ENCODE measurements at places on chromosomes 13 and 19. TPM values are rescaled to one million over a fixed set of nuclear protein-coding genes. Genes with fewer than 3 reads are reported as not detected.

Gene KLK2
- not detected for total RNA-seq

Gene LAIR1
- total RNA-seq: not detected

Gene SYNGR4
- total RNA-seq: not detected

Gene FAM174C
- 31.8 TPM for total RNA-seq

Gene TNFSF13B
- total RNA-seq: 3.1 TPM

Gene RASIP1
- total RNA-seq: 2.4 TPM

Gene RNF225
- not detected for total RNA-seq

Gene DGKH
- 6.3 TPM for total RNA-seq

Gene IL17D
- total RNA-seq: 6.3 TPM

Gene AMER2
- 0.07 TPM for total RNA-seq

- no peaks in the 10 kb centered on the region for H3K36me3 ChIP-seq
- no peak for DNase-seq
- no peak within 1 kb of the TSS for H3K4me3 ChIP-seq
- no peak within 1 kb of the TSS for H3K27ac ChIP-seq
- peaks cover 24% of the 10 kb centered on the region for H3K27me3 ChIP-seq
- peaks cover 17% of the 10 kb centered on the region for H3K4me1 ChIP-seq
Observed at GRCh38 chr19:55464662-55465054, at the start of gene C19orf85. Gene C19orf85, minus strand, starts transcription at chr19:55464751. Its CDS starts 197 bp downstream, at chr19:55464554.

GRCh38 chr13:99960663-99961311, 10.8 kb downstream of the ZIC5 start:
- peaks cover 17% of the 10 kb centered on the region for H3K4me1 ChIP-seq
- H3K36me3 ChIP-seq: no peaks in the 10 kb centered on the region
- DNase-seq: no peak

GRCh38 chr13:102359264-102359663, 42.6 kb downstream of the FGF14 start:
- H3K36me3 ChIP-seq: no peaks in the 10 kb centered on the region
- H3K4me1 ChIP-seq: no peaks in the 10 kb centered on the region
- no peak for DNase-seq
- no peak overlapping the region for H3K4me3 ChIP-seq

DNA sequence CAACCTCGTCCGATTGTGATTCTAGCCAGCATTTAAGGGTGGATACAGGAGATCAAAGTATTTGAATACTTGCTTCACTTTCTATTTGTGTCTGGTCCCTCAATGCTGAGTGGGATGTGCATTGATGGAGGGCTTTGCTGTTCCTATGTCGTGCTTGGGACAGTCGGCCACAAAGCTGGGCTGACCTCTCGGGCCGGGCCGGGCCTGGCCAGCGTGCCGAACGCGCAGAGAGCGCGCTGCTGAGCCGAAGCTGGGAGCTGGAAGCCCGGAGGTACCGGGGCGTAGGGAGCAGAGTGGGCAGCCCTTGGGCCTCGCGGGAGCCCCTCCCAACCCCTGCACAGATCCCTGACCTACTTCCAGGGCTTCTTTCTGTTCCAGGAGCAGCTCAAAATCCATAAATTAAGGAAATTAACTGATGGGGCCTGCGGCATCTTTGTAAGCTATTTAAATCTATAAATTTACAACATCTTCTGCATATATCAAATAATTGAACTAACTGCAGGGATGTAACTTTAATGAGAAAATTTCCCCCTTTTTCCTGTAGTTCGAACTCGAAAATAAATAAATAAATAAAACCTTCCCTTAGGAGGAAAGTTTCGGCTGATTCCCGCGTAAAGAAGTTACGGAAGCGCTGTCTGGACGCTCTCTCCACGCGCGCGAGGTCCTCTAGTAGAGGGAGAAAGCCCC, 1.8 kb upstream of the KCTD15 start:
- peak overlapping the region; percentile 93 for H3K27ac ChIP-seq
- no peak for DNase-seq
- peak overlapping the region; percentile 80 for H3K4me3 ChIP-seq
- H3K4me1 ChIP-seq: peaks cover 6% of the 10 kb centered on the region

- no peak for DNase-seq
- H3K27ac ChIP-seq: no peak overlapping the region
- no peaks in the 10 kb centered on the region for H3K4me1 ChIP-seq
- H3K36me3 ChIP-seq: peaks cover 17% of the 10 kb centered on the region
- no peaks in the 10 kb centered on the region for H3K27me3 ChIP-seq
Observed at GRCh38 chr13:113192902-113193301, 15.6 kb downstream of the PCID2 start.

- peak overlapping the region; percentile 8 for H3K27ac ChIP-seq
- H3K27me3 ChIP-seq: peaks cover 14% of the 10 kb centered on the region
- H3K36me3 ChIP-seq: peaks cover 3% of the 10 kb centered on the region
- no peak overlapping the region for H3K4me3 ChIP-seq
- no peak for DNase-seq
Observed at GRCh38 chr13:50990818-50991506, 81.4 kb downstream of the RNASEH2B start.

DNA sequence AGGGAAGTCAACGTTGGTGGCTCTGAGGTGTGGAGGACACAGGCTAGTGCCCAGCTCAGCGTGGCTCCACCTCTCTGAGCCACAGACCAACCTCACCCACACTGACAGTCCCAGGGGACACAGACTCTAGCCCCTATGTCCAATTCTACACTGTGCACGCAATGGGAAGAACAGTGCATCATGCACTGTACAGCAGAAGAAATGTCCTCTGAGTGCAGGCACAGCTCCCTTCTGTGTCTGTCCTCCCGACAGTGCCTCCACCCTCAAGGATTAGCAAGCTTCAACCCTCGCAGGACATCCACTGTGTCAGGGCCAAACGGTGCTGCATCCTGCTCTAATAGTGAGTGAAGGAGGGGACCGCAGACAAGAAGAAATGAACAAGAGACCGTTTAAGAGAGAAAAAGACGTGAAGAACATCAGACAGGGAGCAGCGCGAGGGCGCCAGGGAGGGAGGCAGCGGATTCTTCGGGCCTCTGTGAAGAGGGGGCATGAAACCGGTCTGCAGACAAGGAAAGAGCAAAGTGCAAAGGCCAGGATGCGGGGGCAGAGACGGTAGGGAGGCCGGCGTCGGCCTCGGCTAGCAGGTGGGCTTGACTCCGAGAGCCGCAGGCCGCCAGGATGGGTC, 681 bp downstream of the ZNF837 start:
- no peaks in the 10 kb centered on the region for H3K36me3 ChIP-seq
- peaks cover 13% of the 10 kb centered on the region for H3K4me1 ChIP-seq
- no peaks in the 10 kb centered on the region for H3K27me3 ChIP-seq
- no peak for DNase-seq

- H3K27me3 ChIP-seq: peaks cover 5% of the 10 kb centered on the region
- H3K4me1 ChIP-seq: no peaks in the 10 kb centered on the region
- H3K36me3 ChIP-seq: no peaks in the 10 kb centered on the region
- no peak overlapping the region for H3K27ac ChIP-seq
Observed at GRCh38 chr19:41554907-41555306, 21.1 kb upstream of the CEACAM21 start.

GRCh38 chr19:5793188-5793587, 2.2 kb upstream of the DUS3L start:
- no peak overlapping the region for H3K4me3 ChIP-seq
- H3K4me1 ChIP-seq: peaks cover 6% of the 10 kb centered on the region
- H3K27ac ChIP-seq: no peak overlapping the region
- no peak for DNase-seq
- H3K36me3 ChIP-seq: peaks cover 11% of the 10 kb centered on the region

GRCh38 chr13:95328386-95328785, 27.1 kb upstream of the ABCC4 start:
- H3K4me3 ChIP-seq: no peak overlapping the region
- no peak overlapping the region for H3K27ac ChIP-seq

DNA sequence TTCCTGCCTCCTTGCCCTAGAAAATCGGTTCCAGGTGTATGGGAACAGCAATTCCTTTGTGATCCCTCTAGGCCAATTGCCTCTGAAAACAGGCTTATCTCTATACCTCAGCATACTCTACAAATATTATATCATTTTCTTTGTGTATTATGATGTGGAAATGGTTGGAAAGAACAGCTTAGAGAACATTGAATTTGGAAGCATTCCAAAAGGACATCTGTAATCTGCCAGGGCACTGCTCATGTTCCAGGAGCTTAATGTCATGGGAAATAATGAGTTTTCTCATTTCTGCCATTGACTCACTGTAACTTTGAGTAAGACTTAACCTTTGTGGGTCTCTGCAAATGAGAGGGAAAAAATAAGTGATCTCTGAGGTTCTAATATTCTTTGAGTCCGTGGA, 147.3 kb downstream of the UFM1 start:
- no peaks in the 10 kb centered on the region for H3K27me3 ChIP-seq
- no peak overlapping the region for H3K4me3 ChIP-seq
- H3K27ac ChIP-seq: no peak overlapping the region
- no peak for DNase-seq
- H3K36me3 ChIP-seq: no peaks in the 10 kb centered on the region
- no peaks in the 10 kb centered on the region for H3K4me1 ChIP-seq

DNA sequence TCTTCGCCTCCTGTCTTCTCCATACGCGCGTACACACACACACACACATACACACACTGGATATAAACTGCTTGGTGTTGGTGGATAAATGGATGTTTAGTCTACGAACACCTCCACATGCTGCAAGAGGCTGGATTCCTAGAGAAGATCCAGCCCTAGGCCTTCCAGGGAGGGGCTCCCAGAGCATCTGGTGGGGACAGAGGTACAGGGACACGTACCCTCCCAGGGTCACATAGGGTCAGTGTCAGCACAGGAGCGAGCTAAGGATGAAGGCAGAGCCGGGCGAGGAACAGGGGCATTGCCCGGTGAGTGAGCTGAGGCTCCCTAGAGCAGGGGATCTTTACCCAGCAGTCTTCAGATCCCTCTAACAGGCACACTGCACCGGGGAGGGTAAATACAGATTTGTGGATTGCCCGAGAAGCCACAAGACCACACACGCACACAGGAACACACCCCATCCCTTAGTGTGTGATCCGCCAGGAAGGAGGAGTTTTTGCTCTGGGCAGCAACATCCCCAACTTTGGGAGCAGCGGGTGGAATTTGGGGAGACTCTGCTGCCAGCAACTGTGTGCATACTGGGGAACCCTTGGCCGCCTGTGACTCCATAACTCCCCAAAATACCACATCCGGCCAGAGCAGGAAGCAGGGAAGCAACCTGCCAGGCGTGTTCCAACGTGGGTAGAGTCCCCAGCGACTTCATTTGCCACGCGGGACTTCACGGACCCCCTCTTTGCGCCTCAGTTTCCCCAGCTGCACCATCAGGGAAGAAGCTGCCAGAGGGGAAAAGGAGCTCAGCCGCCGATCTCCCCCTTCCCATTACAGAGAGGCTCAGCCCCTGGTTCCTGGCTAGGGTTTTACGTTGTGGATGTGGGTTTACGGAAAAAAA, 5.8 kb upstream of the TLE2 start:
- H3K27ac ChIP-seq: peak overlapping the region; percentile 98
- DNase-seq: no peak
- H3K4me3 ChIP-seq: peak overlapping the region; percentile 83
- no peaks in the 10 kb centered on the region for H3K27me3 ChIP-seq

- DNase-seq: no peak
- no peak overlapping the region for H3K4me3 ChIP-seq
- H3K4me1 ChIP-seq: peaks cover 5% of the 10 kb centered on the region
- no peaks in the 10 kb centered on the region for H3K27me3 ChIP-seq
Observed at GRCh38 chr19:33403221-33403972, 29.9 kb downstream of the CEBPG start.

GRCh38 chr13:96041326-96042110, 11.7 kb downstream of the UGGT2 start:
- H3K27ac ChIP-seq: no peak overlapping the region
- no peak for DNase-seq
- peaks cover 5% of the 10 kb centered on the region for H3K4me1 ChIP-seq
- H3K36me3 ChIP-seq: peaks cover 36% of the 10 kb centered on the region
- H3K4me3 ChIP-seq: no peak overlapping the region

DNA sequence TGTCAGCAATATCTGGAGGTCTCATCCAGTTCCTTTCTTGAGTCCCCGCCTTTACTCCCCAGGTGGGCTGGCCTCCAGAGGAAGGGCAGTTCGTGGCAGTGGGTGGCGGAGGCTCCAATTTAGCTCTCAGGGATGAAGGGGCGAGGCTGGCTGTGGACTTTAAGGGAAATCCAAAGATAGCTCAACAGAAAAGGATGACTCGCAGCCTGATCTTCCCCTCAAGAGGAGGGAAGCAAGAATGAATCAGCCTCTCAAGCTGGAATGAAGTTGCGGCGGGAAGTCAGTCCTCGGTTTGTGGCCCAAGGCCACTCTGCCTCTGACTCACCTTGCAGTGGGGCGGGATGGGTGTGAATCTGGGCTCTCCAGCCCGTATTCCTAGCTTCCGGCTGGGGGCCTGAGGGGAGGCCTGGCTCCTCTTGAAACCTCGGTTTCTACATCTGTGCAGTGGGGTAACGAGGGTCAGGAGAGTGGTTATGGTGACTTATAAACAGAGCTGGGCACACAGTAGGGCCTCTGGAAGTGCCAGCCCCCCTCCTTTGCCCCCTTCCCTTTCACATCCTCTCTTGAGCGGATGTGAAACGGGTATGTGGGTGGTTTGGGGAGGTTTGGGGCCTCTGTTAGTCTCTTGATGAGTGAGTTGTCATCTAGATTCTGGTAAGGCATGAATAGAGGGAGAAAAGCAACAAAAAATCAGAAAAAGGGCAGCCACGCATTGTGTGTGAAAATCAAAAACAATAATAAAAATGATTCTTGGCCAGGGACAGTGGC, 10.5 kb upstream of the SMG9 start:
- no peak overlapping the region for H3K4me3 ChIP-seq
- H3K27me3 ChIP-seq: peaks cover 40% of the 10 kb centered on the region
- no peak for DNase-seq
- peaks cover 3% of the 10 kb centered on the region for H3K4me1 ChIP-seq

DNA sequence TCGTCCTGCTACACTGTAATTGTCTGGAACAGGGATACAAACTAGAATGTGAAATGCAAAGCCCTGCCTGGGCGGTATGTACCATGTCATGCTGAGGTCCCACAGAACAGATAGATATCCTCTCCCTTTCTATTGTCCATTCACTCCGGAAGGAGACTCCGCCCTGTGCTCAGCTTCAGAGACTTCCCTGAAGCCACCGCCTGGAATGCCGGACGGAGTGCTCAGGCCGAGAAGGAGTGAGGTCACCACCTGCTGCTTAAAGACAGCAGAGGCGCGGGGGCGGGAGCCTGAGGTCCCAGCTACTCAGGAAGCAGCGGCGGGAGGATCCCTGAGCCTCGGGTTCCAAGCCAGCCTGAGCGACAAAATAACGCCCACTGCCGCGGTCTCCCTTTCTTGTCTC, 890 bp upstream of the ZNF611 start:
- H3K36me3 ChIP-seq: no peaks in the 10 kb centered on the region
- no peaks in the 10 kb centered on the region for H3K27me3 ChIP-seq
- H3K27ac ChIP-seq: peak overlapping the region; percentile 98
- DNase-seq: peak; percentile 36
- peak overlapping the region; percentile 94 for H3K4me3 ChIP-seq
- peaks cover 46% of the 10 kb centered on the region for H3K4me1 ChIP-seq

- H3K27ac ChIP-seq: no peak overlapping the region
- H3K27me3 ChIP-seq: no peaks in the 10 kb centered on the region
- H3K36me3 ChIP-seq: no peaks in the 10 kb centered on the region
- no peaks in the 10 kb centered on the region for H3K4me1 ChIP-seq
Observed at GRCh38 chr19:35693422-35693821, 10.9 kb upstream of the ZBTB32 start.

DNA sequence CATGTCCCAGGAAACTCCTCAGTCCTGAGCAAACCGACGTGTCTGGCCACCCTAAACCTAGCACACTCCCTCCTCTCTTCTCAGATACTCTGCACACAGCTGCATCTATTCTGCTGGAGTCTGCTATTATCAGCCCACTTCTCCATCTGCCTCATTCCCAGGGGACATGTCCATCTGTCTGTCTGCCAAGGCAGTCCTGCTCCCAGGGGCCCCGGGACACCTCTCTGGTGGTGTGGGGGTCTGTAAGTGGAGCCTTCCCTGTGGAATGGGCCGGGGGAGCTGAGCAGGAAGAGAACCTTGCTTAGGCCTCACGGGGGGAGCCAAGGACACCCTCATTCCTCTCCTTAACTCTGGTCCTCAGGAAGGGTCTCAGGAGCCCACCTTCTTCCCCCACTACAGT, 72.7 kb downstream of the ERICH6B start:
- H3K27me3 ChIP-seq: no peaks in the 10 kb centered on the region
- no peak overlapping the region for H3K27ac ChIP-seq
- no peak overlapping the region for H3K4me3 ChIP-seq
- no peaks in the 10 kb centered on the region for H3K4me1 ChIP-seq
- no peaks in the 10 kb centered on the region for H3K36me3 ChIP-seq
